ENCODE measurements at places on chromosomes 2 and 18.

- DNase-seq = peak; percentile 40
Observed at GRCh38 chr2:64652231-64653108, 1.2 kb downstream of the SERTAD2 start.

DNA sequence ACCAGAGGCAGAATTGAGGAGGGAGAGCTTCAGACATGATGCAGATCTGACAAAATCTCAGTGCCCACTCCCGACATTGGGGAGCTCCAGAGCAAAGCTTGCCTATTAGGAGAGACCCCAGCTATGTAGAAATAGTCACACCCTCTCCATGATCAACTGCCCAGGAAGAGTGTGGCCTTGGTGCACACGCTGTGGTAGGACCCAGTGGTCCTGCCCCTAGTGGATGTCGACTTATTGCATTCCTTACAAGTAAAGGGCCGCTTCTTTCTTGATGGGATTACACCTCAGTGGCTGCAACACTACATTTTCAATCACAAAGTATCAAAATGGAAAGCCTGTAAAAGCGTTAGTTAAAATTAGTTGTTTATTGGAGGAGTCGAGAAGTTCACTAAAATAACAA is 64.2 kb downstream of the VRK2 start:
- DNase-seq = no peak

GRCh38 chr2:37500031-37500430 is 155.6 kb downstream of the QPCT start:
- DNase-seq = peak; percentile 62

GRCh38 chr18:61569176-61569892 is 236.1 kb downstream of the CDH20 start:
- DNase-seq = peak; percentile 60

- no peak for DNase-seq
Observed at GRCh38 chr2:104321116-104321795, 532.7 kb upstream of the POU3F3 start.

- no peak for DNase-seq
Observed at GRCh38 chr2:27849558-27850205, 40.5 kb downstream of the RBKS start.

- DNase-seq = no peak
Observed at GRCh38 chr18:73264562-73264921, 396.8 kb upstream of the NETO1 start.

DNA sequence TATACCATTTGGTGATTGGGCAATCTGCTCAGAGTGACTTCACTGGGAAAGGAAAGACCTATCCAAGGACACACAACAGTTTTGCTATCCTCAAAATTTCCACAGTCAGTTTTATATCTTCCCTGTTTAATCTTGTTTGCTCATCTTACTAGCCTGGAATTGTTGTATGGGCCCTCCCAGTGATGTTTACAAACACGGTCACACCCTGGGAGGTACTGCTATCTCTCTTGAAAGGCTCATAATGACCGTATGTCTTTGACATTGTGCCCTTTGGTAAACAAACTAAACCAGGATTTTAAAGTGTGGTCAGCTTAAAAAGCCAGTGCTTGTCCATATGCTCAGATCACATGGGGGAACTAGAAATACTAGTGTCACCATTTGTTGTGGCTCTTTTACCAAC is 277.0 kb downstream of the CDH2 start:
- DNase-seq = no peak

GRCh38 chr18:35203067-35203466 is 37.8 kb upstream of the ZNF397 start:
- no peak for DNase-seq

GRCh38 chr2:100034431-100034830 is 108.0 kb downstream of the AFF3 start:
- no peak for DNase-seq

GRCh38 chr2:69390471-69390870 is 3.4 kb upstream of the GFPT1 start:
- DNase-seq = no peak

DNA sequence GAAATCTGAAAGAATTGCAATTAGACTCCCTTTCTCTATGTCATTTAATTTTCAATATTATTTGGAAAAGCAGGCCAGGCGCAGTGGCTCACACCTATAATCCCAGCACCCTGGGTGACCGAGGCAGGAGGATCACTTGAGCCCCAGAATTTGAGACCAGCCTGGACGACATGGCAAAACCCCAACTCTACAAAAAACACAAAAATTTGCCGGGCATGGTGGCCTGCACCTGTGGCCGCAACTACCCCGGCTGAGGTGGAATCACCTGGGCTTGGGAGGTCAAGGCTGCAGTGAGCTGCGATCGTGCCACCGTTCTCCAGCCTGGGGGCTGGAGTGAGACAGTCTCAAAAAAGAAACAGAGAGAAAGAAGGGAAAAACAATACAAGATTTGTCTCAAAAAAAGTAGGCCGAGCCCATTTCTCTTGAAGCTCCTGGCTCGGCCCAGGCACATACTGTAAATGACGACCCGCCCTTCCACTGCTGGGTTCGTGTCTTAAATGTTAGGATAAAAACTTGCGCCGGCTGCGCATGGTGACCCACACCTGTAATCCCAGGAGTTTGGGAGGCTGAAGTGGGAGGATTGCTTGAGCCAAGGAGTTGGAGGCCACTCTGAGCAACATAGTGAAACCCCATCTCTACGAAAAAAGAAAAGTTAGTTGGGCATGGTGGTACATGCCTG is 31.1 kb upstream of the GPC1 start:
- no peak for DNase-seq

DNA sequence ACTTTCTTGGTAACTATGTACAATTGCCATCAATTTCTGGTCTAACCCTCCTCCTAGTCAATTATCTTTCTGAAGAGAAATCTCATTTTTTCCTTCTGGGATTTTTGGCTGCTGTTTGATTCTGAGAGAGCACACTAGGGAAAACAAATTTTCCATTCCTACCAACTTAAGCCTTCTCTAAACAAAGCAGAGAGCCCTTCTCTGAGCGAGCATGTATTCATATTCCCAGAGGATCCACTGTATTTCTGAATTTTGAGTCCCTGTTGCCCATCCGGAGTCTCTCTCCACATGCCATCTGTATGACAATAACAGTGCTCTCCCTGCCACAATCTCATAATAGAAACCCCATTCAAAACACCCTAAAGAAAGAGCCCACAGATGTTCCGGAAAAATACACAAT is 78.5 kb downstream of the MAIP1 start:
- DNase-seq = no peak

- no peak for DNase-seq
Observed at GRCh38 chr18:56089612-56090258, 501.7 kb upstream of the TCF4 start.

GRCh38 chr2:20666304-20667150 is at the start of gene GDF7:
GDF7 (plus strand) TSS chr2:20667144; CDS start chr2:20667240, 96 bp downstream.
- DNase-seq = no peak

DNA sequence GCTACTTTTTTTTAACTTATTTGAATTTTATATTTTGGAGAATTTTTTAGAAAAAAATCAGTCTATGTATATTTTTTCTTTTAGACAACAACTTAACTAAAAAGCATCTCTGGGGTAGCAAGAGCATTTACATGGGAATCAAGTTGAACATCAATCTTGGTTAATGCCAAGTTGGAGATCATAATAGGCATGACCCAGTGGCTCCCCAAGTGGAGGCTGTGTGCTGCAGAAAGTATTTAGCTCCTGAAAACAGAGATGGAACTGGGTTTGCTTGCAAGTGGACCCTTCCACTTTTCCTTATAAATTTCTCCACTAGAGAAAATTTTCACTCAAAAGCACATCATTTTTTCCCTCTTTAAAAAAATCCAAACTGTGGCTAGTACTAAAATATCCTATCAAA is 23.9 kb upstream of the CAVIN2 start:
- DNase-seq = no peak

DNA sequence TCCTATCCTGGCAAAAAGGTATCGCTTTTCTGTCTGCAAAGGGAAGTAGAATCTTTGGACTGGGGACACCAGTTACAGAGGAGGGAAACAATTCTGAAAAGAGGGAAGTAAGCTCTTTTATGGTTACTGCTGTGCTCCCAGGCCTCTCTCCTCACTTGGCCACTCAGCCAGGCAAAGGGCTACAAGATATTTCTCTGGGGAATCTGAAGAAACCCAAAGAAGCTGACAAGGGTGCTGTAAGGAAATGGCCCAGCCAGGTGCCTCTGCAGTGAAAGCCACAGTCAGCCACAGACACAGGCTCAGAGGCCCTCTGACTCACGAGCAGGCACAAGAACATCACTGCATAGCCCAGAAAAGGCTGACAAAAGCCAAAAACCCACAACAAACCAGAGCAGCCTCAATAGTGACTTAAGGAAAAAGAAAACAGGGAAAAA is 5.8 kb downstream of the HDLBP start:
- DNase-seq = peak; percentile 32

- DNase-seq = no peak
Observed at GRCh38 chr2:10365412-10365811, 62.7 kb downstream of the HPCAL1 start.

DNA sequence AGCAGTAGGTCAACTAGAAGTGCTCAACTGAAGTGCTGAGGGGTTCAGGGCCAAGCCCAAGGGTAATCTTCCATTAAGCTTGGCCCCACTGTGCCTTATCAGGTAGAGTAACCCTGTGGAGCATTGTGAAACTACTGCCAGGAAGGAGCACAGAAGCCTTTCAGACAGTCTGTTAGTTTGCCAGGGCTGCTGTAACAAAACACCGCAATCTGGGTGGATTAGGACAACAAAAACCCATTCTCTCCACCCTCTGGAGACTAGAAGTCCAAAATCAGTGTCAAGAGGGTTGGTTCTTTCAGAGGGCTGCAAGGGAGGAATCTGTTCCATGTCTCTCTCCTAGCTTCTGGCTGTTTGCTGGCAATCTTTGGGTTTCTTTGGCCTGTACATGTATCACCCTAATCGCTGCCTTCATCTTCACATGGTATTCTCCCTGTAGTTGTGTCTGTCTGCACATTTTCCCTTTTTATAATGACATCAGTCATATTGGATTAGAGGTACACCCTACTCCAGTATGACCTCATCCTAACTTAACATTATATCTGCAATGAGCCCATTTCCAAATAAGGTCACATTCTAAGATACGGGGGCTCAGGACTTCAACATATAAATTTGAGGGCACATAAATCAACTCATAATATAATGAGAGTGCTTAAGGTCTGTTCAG is 21.2 kb downstream of the VIT start:
- DNase-seq = no peak

- DNase-seq = no peak
Observed at GRCh38 chr18:4125224-4125623, 329.9 kb downstream of the DLGAP1 start.

DNA sequence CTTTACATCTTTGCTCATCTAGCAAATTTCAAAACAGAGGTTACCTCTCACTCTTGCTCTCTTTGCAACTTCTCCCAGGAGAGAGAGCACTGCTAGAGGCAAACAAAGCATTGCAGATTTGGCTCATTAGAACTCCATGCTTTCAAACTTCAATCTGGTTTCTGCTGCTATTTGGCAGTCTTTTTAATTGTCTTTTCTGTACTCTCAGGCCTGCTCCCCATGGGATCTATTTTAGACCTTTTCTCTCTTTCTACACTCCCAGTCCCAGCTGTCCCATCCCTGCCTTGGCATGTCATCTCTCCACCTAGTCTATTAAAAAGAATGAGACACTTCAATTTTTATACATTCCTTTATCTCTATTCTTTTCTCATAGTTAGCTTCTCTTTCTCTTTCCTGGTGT is 15.2 kb downstream of the KCNJ3 start:
- DNase-seq = no peak

DNA sequence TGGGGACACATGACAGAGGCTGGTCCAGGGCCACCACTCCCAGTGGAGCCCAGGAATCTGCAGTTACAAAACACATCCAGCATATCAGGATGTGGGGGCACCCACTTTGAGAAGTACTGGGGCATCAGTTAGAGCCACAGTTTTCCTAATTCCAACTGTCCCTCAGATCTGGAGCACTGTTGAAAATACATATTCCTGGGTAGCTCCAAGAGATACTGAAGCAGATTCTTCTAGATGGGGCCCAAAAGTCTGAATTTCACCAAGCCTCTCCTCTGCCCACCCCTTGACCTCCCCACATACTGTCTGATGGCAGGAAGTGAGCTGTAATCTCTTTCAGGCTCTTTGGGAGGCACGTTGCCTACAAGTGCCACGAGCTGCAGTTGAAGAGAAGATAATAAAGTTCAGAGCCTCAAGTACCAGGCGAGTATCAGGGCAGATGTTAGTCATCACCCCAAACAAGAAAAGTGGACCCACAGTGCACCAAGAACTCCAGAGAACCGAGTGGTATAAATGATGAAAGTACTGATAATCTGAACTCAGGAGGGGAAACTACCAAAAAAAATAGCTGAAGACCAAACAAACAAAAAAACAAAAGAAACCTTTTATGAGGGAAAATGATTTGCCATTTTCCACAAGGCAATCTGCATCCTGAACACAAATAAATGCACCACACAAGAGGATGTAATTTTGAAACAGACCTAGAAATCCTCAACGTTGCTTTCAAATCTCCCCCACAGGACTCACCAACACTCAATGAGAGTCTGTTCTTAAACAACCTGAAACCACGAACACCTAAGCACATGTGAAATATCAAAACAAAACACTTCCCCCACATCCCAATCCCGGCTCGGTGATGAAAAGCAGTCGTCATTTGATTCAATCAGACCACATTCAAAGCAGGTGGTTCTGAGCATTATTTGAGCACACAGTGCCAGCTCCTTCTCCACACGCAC is 98.7 kb downstream of the TCF4 start:
- DNase-seq = no peak

- no peak for DNase-seq
Observed at GRCh38 chr2:144472911-144473310, 47.0 kb downstream of the ZEB2 start.

GRCh38 chr2:127664065-127664894 is 11.1 kb downstream of the LIMS2 start:
- DNase-seq = no peak

GRCh38 chr18:50724751-50725151 is 95.1 kb downstream of the MRO start:
- DNase-seq = no peak

GRCh38 chr2:118814368-118814767 is 33.1 kb downstream of the EN1 start:
- DNase-seq = no peak

- no peak for DNase-seq
Observed at GRCh38 chr2:212505586-212505985, 33.0 kb downstream of the ERBB4 start.

- no peak for DNase-seq
Observed at GRCh38 chr2:10873790-10874437, 37.8 kb upstream of the KCNF1 start.

GRCh38 chr18:6052449-6052913 is 157.2 kb upstream of the TMEM200C start:
- DNase-seq = no peak

DNA sequence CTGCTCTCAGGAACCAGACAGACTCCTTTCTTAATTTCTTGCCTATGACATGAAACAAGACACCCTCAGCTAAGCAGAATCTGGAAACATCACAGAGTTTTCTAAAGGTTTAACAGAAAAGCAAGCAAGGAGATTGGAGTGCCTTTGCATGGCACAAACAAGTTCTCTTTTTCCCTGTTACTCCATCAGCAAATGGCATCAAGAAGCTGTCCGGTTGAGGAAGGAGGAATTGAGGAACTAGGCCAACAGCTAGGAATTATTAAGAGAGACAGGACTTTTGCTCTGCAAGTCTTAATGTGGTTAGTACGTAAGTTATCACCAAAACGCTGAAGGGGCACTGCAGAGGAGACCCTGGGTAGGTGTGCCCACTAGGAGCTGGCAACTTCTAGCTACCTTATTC is 53.2 kb downstream of the NEB start:
- DNase-seq = no peak

- DNase-seq = no peak
Observed at GRCh38 chr2:42933824-42934254, 141.5 kb upstream of the HAAO start.
